ENCODE measurements at places on chromosomes 3 and 15.

DNA sequence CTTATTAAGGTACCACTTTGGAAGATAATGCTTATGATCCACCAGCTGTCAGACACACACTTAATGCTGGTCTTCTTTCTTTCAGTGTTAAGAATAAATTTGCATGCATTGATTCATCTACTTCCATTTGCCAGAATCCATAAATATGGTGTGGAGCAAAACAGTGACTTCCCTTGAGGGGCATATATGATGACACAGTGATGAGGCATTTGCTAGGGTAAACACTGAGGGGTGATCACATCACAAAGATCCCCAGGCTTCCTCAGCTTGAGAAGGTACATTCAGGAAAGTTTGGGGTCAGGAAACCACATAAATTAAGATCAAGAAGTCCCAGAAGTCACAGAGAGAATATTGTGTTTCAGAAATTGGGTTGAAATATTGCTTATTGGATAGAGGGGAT lies 9.9 kb upstream of the ZBED2 start:
- no peak for DNase-seq

- DNase-seq, result no peak
Measured at GRCh38 chr3:168386301-168386700, 290.6 kb upstream of the GOLIM4 start.

DNA sequence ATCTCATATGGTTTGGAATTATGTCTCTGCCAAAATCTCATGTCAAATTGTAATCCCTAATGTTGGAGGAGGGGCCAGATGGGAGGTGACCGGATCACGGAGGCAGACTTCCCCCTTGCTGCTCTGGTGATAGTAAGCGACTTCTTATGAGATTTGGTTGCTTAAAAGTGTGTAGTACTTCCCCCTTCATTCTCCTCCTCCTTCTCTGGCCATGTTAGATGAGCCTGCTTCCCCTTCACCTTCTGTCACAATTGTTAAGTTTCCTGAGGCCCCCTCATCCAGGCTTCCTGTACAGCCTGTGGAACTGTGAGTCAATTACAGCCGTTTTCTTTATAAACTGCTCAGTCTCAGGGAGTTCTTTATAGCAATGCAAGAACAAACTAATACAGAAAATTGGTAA lies 51.1 kb downstream of the NEDD4 start:
- DNase-seq, result no peak

DNA sequence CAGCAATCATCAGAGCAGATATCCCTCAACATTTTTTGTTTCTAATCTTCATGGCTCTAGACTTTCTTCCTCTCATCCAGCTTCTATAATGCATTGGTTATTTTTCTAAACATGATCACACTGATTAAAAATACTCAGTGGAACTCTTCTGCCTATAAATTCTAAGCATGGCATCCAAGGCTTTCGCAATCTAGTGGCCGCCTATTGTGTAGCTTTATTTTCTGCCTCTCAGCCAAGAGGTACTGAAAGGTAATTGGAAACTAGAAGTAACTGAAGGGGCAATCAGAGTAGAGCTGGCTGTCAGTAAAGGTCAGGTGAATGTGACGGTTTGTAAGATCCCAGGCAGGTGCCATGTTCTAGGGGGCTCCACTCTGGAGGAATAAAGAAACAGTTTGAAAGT lies 33.4 kb downstream of the OXSM start:
- no peak for DNase-seq

DNA sequence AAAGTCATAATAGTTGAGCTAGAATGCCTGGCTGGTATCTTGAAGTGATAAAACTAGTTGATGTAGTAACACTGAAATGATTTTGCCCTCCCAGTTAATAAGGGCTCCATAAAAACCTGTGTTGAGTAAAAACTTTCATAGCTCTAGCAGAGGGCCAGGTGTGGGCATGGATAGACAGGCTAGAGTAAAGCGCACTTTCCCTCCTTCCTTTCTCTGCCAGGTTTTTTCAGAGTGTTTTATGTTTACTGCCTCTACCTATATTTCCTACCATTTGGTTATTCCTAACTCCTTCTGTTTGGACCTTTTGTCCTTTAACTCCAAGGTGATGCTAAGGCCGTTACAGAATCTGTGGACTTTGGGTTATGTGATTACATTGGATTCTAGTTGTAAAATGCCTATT lies 25.3 kb downstream of the CHD2 start:
- no peak for DNase-seq

DNA sequence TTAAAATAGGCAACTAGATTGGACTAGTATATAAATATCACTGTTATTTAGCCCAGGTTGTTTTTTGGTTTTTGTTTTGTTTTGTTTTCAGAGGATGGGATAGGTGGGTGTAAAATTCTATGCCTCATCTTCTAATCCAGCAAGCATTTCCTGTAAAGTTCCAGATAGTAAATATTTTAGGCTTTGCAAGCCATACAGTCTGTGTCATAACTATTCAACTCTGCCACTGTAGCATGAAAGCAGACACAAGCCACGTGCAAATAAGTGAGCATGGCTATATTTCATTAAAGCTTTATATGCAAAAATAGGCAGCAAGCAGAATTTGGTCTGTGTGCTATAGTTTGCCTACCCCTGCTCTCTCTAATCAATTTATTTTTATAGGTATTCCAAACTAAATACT lies 657.3 kb upstream of the TGFBR2 start:
- no peak for DNase-seq

DNA sequence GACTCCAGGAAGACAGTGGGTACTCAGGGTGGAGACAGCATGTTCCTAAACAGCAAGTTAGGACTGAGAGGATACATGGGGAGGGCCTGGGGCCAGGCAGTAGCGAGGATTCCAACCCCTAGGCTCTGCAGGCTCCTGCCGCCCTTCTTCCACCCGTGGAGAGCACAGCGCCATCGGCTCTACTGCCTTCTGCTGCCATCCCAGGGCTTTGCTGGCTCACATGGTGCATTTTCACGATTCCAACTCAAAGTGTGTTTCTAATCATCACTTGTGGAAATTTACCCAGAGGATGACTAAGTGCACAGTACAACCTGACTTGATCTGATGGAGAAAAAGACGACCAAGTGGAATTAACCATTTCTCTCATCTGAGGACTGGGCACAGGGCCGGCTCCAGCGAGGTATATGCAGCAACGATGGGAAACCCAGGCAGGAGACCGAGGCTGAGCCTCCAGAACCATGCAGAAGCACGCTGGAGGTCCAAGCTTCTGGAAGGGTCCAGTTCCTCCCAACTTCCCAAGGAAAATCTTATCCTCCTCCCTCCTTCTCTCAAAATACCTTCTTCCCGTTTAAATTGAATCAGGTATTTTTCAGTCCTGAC lies 104.6 kb downstream of the LRIG1 start:
- DNase-seq, result no peak

- no peak for DNase-seq
Measured at GRCh38 chr3:105959851-105960250, 91.0 kb upstream of the CBLB start.

- DNase-seq, result no peak
Measured at GRCh38 chr3:184001761-184002160, 15.9 kb downstream of the ABCC5 start.

GRCh38 chr3:123031051-123031450 lies 3.5 kb upstream of the SEMA5B start:
- no peak for DNase-seq

DNA sequence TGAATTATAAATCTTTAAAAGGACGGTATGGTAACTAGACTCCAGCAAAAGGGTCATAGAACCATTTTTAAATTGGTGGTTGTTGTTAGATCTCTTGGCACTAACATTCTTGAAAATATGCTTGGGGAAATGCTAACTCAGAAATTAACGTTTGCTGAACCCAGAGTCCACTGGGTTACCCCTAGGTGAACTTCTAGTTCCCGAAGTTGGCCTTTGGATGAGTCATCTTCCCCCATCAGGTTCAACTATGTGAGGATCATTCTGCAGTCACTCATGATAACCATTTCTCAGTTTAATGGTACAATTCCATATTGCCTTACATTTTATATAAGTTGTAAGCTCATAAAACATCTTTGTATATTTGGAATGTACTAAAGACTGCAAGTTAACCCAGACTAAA lies 204.7 kb downstream of the THSD4 start:
- no peak for DNase-seq

- DNase-seq, result no peak
Measured at GRCh38 chr3:38636464-38636863, 13.0 kb downstream of the SCN5A start.

DNA sequence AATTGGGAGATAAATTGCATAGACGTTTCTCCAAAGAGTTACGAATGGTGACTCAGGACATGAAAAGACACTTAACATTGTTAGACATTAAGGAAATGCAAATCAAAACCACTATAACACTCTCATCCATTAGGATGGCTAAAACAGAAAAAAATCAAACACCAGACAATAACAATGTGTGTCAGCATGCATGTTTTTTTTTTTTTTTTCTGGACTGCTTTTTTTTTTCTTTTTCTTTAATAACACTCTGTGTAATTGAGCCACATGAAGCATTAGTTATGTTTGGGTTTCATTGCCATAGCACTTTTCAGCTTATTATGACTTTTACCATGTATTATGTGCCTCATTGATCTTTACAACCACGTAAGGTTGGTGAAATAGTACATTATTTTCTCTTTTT lies 95.0 kb downstream of the NFKBIZ start:
- DNase-seq, result no peak

DNA sequence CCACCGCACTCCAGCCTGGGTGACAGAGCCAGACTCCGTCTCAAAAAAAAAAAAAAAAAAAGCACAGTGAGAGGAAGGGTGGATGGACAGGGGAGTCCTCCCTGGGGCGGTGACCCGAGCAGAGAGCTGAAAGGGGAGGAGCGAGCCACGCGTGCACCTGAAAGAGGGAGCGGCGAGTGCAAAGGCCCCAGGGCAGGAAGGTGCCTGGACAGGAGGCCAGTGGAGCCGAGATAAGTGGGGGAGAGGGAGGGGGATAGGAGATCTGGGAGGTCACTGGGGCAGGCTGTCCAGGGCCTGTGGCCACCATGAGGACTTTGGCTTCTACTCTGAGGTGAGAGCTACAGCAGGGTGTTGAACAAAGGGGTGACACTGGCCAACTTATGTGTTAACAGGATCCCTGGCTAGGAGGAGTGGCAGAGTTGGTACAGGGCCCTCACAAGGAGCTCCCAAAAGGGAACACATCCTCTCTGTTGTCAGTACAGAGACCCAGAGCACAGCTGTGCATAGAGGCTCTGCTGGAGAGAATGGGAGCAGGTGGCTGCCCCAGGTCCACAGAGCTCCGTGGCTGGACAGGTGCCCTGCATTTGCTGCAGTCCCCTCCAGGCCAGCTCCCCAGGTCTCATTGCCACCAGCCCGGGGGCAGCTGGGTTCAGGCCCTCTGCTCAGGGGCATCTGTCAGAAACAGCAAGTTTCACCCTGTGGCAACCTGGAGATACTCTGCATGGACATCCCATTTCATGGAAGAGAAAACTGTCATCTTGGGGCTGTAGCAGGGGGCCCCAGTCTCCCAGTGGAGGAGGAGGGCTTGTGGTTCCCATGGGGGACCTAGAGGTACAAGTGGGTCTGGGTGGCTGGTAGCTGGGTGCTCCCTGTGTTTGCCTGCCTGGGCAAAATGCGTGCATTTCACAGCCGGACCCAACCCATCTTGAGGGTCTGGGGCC lies 28.5 kb downstream of the FBLN2 start:
- no peak for DNase-seq

DNA sequence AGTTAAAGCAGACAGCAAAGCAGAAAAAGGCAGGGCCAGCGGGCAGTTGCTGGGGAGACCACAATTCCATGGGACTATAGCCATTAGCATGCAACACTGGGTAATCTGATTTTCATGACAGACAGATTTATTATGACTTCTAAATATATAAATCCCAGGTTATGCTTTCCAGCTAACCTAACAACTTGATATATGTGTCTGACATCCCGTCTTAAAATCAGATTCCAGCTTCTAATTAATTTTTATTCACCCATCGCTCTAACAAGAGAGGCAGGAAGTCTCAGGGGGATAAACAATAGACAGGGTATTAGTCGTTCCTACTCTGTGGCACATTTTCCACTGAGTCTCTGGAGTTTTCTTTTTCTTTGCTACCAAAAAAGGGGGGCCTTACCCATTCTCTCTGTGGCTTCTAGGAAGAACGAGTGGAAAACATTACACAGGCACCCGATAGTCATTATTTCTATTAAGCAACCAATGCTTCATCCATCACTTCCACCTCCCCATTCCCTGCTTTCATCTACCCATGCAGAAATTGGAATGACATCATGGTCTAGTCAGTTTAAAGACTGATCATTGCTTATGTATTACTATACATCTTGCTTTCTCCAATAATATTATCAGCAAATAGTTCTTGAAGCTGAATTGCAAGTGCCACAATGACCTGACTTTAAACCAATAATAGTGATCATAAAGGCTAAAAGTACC lies 173.1 kb downstream of the FHIT start:
- DNase-seq, result no peak

DNA sequence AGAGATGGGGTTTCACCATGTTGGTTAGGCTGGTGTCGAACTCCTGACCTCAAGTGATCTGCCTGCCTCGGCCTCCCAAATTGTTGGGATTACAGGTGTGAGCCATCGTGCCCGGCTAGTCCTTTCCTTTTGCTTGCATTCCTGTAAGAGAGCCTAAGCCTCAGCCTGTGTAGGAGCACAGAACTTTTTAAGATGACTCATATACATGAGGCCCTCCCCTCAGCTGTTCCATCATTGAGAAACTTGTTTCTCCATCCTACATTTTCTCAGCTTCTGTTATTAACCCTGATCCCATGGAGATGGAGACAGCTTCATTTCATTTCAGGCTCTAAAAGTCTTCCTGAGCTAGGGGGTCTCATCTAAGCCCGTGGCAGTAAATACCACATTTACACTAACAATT lies 123.3 kb downstream of the PLOD2 start:
- DNase-seq, result no peak

GRCh38 chr3:194201953-194202666 lies 66.2 kb downstream of the HES1 start:
- DNase-seq, result no peak

DNA sequence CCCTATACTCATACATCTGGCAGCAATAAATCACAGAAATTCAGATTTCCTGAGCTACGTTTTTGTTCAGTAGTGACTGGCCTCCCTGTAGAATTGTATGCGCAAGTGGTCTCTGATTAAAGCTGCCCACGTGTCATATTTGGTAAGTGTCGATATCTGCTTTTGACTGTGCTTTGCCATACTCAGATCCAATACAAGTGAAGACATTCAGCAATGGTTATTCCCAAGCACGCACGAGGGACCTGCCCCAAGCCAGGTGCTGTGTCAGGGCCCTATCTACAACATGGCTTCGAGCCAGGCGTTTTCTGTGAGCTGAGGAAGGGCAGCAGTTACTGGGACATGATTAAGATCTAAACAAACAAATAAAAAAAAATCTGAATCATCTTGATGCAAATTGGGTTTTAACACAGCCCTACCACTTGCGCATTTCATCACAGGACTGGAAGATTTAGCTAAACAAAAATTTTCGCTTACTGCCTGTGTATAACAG lies 47.2 kb upstream of the ICE2 start:
- no peak for DNase-seq
